ENCODE measurements at places on chromosomes 1 and 21. TPM values are rescaled to one million over a fixed set of nuclear protein-coding genes. Genes with fewer than 3 reads are reported as not detected.

DNA sequence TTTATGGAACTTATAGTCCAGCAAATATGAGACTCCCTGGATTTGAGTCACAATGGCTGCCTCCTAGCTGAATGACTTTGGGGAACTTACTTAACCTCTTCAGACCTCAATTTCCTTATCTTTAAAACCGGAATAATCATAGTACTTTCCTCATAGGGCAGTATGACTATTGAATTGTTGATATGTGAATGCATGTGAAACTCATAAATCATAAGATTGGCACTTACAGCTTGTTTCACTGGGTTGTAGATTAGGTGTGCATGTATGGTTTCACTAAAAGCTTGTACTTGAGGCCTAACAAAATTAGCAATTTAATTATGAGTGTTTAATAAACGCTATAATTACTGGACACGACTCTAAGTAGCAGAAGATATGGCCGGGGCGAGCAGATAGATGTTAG is 72.5 kb downstream of the ST6GALNAC5 start:
- no peaks in the 10 kb centered on the region for H3K36me3 ChIP-seq
- DNase-seq: no peak
- peaks cover 1% of the 10 kb centered on the region for H3K27me3 ChIP-seq
- H3K4me1 ChIP-seq: no peaks in the 10 kb centered on the region

DNA sequence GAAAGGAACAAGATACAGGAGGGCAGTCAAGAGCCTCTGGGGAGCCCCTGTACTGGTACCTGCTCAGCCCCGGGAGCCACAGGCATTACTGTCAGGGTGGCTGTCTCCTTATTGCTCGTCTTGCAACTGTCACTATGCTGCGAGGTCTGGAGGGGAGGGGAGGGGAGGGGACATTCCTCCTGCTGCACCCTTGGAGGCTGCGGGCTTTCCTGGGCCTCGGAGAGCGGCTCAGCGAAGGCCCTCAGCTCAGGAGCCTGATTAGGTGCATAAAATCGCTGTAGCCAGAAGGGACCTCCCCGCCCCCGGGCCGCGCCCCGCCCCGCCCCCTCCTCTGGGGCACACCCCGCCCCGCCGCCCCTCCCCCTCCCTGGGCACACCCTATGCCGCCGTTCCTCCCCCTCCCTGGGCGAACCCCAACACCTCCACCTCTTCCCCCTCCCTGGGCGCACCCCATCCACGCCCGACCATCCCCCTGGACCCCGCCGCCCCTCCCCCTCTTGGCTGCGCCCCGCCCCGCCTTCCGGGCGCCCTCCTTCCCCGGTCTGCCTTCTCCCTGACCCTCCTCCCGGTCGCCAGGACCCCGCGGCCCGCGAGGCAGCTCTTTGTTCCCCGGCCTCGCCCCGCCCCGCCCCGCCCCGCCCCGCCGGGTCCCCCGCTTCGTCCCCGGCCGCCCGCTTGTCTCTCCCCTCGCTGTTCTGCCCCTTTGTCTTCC is 35.5 kb downstream of the CACHD1 start:
- peak; percentile 22 for DNase-seq
- H3K36me3 ChIP-seq: no peaks in the 10 kb centered on the region
- peak overlapping the region; percentile 2 for H3K4me3 ChIP-seq
- no peak overlapping the region for H3K27ac ChIP-seq

- no peaks in the 10 kb centered on the region for H3K27me3 ChIP-seq
- H3K4me1 ChIP-seq: no peaks in the 10 kb centered on the region
- no peak for DNase-seq
- H3K36me3 ChIP-seq: no peaks in the 10 kb centered on the region
- no peak overlapping the region for H3K27ac ChIP-seq
These were observed 74.7 kb downstream of the PSMG1 start for GRCh38 chr21:39108291-39109162.

GRCh38 chr1:64358692-64359091 is 111.2 kb upstream of the CACHD1 start:
- H3K4me3 ChIP-seq: no peak overlapping the region
- no peaks in the 10 kb centered on the region for H3K27me3 ChIP-seq
- no peaks in the 10 kb centered on the region for H3K36me3 ChIP-seq
- no peak overlapping the region for H3K27ac ChIP-seq

- no peaks in the 10 kb centered on the region for H3K36me3 ChIP-seq
- peaks cover 9% of the 10 kb centered on the region for H3K27me3 ChIP-seq
- H3K4me1 ChIP-seq: no peaks in the 10 kb centered on the region
- H3K27ac ChIP-seq: no peak overlapping the region
- DNase-seq: no peak
- no peak overlapping the region for H3K4me3 ChIP-seq
These were observed 3.0 kb upstream of the LACTBL1 start for GRCh38 chr1:22975694-22976093.

GRCh38 chr1:7101187-7101586 is 315.9 kb downstream of the CAMTA1 start:
- no peaks in the 10 kb centered on the region for H3K4me1 ChIP-seq
- DNase-seq: no peak
- no peaks in the 10 kb centered on the region for H3K27me3 ChIP-seq
- H3K4me3 ChIP-seq: no peak overlapping the region
- H3K27ac ChIP-seq: no peak overlapping the region

DNA sequence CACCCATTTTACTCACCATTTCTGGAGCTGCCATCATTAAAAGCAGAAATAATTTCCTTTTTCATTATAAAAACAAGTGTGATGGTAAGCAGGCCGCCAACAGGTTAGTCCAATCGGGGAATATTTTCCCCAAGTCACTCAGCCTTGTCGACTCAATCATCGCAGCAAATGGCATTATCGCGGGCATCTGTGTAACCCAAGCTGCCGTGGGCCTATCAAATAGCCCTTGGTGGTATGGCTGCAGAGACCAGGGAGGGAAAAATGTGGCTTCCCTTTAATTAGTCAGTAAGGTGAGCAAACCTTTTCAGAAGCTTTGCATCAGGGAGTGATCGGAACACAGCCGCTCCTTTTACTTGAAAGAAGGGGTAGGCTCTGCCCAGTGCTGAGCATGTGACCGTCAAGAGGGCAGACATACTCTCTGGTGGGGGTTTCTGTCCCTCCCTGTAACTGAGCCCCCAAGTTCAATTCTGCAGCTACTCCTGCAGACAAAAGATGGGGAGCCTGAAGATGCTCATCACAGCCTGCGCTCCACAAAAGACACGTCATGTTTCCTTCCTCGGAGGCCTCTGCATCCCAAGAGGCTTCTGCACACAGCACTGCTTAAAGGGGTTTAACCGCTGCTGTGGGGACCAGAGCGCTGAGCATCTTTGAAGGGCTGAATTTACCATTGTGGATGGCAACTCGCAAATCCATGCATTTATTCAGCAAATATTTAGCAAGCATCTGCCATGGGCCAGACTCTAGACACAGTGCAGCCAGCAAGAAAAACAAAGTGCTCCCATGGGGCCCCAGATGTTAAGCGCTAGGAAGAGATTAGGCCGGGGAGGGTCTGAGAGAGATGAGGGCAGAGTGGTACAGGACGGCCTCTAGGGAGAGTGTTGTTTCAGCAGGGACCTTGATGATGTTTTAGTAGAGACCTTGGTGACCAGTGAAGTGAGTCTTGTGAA is 1.2 kb upstream of the TMPRSS3 start:
- peaks cover 50% of the 10 kb centered on the region for H3K4me1 ChIP-seq
- no peaks in the 10 kb centered on the region for H3K36me3 ChIP-seq
- no peaks in the 10 kb centered on the region for H3K27me3 ChIP-seq
- no peak for DNase-seq

The ADAMTS5 gene
- not detected for total RNA-seq
